ENCODE measurements at places on chromosomes 13 and 19. TPM values are rescaled to one million over a fixed set of nuclear protein-coding genes. Genes with fewer than 3 reads are reported as not detected.

DNA sequence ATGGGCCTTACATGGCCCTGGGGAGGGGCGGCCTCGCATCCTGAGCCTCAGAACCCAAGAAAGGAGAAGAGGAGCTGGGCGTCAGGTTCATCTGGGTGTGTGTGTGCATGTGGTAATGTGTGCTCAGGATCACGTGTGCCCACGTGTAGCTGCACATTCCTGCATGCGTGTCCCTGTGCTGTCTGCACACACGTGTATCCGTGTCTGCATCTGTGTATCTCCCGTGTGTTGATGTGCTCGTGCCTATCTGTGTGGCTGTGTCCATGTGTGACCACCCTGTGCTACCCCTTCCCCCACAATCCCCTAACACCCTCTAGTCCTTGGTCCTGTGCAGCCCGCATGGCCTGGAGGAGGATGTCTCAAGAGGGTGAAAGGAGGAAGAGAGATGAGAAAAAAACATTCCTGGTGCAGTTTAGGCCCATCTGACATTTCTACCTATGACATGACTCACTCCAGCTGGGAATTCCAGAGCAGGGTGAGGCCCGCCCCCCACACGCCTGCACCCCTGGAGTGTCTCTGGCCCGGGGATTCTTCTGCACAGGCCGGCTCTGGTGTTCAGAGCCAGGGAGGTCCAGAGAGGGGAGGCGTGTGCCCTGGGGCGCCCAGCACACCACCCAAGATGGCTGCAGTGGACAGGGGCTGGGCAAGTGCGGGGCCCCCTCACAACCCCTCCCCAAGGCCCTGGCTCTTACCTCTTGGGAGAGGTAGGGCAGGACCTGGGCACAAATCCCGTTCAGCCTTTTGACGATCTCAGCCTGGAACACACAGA, 7.1 kb downstream of the TLE5 start:
- no peak for DNase-seq

DNA sequence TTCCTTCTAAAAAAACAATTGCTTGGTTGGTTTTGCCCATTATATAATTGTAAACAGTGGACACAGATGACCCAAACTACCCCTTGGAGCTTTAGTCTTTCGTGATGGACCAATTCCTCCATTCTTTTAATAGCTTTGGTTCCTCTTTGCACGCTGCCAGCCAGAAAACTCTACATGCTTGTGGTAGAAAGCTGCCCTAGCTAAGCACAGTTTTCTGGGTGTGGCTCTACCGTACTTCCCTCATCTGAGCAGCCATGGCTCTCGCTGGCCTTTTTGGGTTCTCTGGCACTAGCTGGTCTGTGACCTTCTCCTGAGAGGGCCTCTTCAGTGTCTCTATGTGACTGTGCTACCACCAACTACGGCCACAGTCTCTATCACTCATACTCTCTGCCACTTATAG, 29.9 kb upstream of the CEBPA start:
- DNase-seq: no peak

DNA sequence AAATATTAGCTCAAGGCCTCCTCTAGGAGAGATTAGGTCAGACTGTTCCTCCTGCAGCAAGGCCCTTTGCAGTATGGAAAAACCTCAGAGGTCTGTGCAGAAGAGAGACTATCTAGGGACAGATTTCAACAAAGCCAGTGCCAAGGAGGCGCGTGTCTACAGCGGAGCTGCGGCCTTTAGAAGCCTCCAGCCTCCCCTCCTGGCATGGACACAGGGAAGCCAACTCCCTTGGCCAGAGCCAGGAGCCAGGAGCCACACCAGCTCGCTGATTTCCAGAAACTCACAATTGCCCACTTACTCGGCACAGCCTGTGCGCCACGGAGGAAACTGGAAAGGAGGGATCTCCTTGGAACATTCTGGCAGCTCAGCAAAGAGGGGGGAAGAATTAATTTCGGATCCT, 63.4 kb downstream of the INSR start:
- no peak for DNase-seq

- peak; percentile 66 for DNase-seq
Measured at GRCh38 chr19:7500811-7501450, 12.1 kb upstream of the PEX11G start.

- DNase-seq: no peak
Measured at GRCh38 chr13:96191367-96191766, 101.5 kb downstream of the HS6ST3 start.

- no peak for DNase-seq
Measured at GRCh38 chr13:56351041-56351440, 789.7 kb upstream of the PRR20A start.

DNA sequence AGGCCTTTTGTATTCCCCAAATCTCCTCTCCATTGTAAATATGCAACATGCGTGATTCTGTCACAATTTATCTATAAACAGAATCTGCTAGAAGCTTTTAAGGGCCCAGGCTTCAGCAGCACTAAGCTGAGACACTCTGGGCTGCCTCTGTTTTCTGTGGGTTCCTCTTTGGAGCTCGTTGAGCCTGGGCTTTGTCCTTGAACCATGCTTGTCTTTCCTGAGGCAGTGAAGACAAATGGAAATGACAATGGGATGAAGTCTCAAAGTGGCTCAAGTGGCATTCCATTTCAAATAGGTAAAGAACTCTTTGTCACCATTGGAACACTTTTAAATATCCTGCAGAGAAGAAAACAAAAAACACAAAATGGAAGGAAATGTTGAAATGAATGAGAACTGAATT, 40.3 kb downstream of the RASL11A start:
- no peak for DNase-seq

GRCh38 chr19:12783849-12784393, 7.4 kb upstream of the JUNB start:
- peak; percentile 60 for DNase-seq

GRCh38 chr13:98944336-98944735, 33.5 kb downstream of the DOCK9 start:
- DNase-seq: no peak

The IGFL1 gene
- total RNA-seq: not detected

The POP4 gene
- total RNA-seq: 35.2 TPM

The ZNF350 gene
- 2.7 TPM for total RNA-seq

The MKNK2 gene
- total RNA-seq: 149 TPM

The ZNF628 gene
- total RNA-seq: 5.3 TPM
